ENCODE measurements at places on chromosomes 4 and X.

GRCh38 chr4:33715841-33716395, 2528.4 kb downstream of the ARAP2 start:
- DNase-seq, result peak; percentile 3

- no peak for DNase-seq
Measured at GRCh38 chr4:92231511-92231910, 72.3 kb upstream of the GRID2 start.

- DNase-seq, result no peak
Measured at GRCh38 chr4:6092131-6092530, 73.9 kb upstream of the C4orf50 start.

- no peak for DNase-seq
Measured at GRCh38 chr4:114606245-114606644, 7.6 kb downstream of the UGT8 start.

- no peak for DNase-seq
Measured at GRCh38 chrX:110421500-110422455, 63.1 kb downstream of the RTL9 start.

- peak; percentile 52 for DNase-seq
Measured at GRCh38 chrX:47030339-47030738, 47.9 kb upstream of the RGN start.

DNA sequence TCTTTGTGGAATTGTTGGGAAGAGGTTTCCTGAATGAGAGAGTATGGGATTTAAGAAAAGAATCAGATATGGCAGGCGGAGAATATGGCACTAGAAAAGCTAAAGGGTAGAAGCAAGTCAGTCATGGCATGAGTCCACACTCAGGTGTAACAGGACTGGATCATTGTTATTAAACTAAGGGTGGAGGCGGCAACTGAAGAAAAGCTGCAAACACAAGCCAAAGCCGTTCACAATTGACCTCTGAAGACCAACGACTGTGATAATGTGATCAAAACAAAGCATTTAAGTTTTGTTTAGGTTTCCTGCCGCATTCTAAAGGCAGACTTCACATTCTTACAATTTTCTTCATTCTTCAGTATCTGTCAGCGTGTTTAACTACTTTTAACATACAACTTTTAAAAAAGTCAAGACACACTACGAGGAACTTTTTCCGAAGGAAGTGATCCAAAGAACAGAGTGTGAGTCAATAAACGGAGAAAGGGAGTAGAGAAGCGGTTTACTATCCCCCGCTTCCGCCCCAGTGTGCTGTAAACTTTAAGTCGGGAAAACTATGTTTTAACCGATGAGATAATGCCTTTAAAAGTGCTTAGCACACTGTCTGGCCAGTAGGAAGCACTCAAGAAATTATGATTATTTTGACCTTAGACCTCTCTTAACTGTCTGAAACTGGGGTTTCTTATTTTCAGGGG, 909 bp upstream of the SLAIN2 start:
- no peak for DNase-seq

DNA sequence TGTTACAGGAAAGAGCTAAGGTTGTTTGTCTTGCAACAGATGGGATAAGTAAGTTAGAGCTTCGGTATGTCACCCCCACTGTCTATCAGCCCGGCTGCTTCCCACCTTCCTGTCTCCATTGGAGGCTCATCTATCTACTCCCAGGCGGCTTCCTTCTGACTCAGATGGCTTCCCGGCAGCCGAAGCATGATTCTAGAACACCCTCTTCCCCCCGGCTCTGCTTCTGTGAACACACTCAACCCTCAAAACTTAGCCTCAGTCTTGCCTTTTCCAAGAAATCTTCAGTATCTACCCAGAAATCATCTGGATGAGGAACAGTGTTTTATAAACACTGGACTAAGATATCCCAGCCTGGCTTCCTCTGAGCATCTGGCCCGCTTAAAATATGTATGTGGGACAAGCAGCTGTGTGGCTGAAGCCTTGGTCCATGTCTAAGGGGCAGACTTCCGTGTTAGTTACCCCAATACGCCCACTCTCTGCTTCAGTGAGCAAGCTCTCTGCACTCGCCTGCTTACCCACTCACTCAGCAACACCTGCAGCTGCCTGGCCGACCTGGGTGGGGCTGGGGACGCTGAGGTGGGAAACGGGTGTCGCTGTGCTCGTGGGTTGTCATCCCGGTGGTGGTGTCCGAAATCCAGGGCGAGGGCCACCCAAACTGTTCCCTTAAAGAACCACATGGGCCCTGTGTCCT, 12.0 kb upstream of the SLC2A9 start:
- DNase-seq, result peak; percentile 60

DNA sequence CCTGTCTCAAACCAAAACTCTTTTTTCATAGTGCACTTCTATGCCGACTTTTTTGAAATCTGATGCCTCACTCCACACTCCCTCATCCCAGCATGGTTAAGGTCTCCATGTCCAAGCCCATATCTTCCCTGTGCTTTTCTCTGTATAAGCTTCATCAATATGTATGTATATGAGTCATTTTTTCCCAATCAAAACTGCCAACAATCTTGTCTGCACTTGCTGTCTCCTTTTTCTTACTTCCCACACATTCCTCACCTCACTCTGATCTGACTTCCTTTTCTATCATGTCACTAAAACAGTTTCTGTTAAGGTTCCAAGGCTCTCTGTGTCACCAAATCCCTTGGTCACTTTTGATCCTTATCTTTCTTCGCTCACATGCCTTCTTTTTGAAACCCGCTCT, 88.2 kb upstream of the GPR50 start:
- DNase-seq, result no peak

GRCh38 chrX:118510111-118510510, 14.5 kb downstream of the DOCK11 start:
- DNase-seq, result no peak

GRCh38 chrX:32421266-32421665, 790.1 kb downstream of the DMD start:
- no peak for DNase-seq

- peak; percentile 17 for DNase-seq
Measured at GRCh38 chr4:118270492-118270891, 82.3 kb downstream of the PRSS12 start.

DNA sequence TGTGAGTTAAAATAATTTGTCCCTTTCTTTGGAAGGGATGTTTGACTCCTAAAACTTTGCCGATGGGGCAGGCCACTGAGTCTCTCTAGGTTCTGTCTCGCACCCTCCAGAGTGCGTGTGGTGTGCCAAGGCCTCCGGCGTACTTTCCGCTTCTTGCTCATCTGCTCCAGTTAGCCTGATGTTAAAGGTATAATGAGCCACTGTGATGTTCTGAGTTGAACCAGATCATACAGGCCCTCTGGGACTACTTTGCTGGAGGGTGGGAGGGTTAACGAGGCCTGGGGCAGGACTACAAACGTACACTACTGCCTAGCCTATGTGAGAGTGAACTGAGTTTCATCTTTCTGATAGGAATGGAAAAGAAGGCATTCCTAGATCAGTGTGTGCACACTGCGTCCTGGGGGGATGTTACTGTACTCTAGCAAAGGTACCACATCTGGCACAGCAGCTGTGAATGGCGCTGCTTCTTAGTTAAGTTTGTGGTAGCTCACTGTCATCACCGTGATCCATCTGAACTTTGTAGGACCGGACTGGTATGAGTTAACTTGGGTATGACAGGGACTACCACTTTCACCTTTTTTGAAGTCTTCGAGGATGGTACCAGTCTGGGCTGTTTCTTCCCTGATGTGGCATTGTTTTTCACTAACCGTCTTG, 60.2 kb downstream of the RGS12 start:
- DNase-seq, result no peak

DNA sequence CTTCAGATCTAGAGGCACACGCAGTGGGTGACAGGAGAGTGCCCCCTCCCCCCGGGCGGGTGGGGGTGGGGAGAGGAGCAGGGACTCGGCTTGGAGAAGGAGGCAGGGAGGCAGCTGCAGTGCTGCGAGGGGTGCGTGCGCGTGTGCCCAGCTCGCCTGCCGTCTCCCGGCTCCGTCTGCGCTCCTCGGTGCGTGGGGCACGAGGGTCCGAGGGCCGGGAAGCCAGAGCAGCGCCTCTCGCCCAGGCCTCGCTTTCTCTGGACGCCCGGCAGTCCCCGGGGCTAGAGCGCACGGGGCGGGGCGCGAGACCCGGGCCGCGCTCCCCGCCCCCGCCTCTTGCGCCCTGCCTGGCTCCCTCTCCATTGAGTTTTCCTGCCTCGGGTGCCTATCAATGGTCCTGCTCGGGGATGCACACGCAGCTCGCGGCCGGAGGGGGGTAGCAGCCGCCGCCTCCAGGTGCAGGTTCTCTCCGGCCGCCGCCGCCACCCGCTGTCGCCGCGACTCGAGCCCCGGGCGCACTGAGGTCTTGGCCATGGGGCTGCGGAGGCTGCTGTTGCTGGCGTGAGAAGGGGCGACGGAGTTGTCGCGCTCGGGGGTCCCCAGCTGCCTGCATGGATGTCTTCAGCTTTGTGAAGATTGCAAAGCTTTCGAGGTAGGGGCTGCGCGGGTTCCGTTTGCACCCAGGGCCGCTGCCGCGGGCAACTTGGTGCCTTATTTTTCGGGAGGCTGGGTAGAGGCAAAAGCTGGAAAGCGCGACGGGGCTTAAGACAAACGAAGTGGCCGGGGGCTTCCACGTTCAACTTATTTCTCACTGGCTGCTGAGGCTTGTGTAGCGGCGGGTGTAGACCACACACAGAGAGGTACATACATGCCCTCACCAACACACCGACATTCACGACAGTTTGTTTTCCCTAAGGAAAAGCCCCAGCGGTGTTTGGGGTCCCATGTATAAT, at the start of gene FRMPD4:
Gene FRMPD4, plus strand, starts transcription at position 113 of the 953 bp plus-strand sequence. Its CDS starts 499 bp downstream, at position 612.
- DNase-seq, result no peak

DNA sequence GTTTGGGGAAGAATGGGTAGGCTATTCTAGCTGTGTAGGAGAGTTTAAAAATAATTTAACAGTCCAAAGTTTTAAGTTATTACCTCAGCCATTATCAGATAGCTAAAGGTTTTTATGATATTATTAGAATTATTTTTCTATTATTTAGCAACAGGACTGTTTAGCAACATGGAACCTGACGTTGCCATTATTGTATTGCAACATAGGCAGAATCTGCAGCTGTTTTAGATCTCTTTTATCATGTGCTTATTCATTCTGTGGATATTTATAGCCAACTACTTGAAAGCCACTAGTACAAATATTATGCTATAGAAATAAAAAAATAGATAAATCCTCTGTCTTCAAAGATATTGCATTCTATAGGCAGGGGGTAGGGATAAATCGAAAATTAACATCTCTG, 382.0 kb upstream of the TRAM1L1 start:
- DNase-seq, result no peak

- peak; percentile 19 for DNase-seq
Measured at GRCh38 chrX:38426785-38427184, 74.4 kb downstream of the OTC start.

- DNase-seq, result peak; percentile 31
Measured at GRCh38 chr4:149264093-149264733, 551.4 kb downstream of the IQCM start.

- no peak for DNase-seq
Measured at GRCh38 chr4:68984947-68985346, 33.3 kb upstream of the UGT2A3 start.

DNA sequence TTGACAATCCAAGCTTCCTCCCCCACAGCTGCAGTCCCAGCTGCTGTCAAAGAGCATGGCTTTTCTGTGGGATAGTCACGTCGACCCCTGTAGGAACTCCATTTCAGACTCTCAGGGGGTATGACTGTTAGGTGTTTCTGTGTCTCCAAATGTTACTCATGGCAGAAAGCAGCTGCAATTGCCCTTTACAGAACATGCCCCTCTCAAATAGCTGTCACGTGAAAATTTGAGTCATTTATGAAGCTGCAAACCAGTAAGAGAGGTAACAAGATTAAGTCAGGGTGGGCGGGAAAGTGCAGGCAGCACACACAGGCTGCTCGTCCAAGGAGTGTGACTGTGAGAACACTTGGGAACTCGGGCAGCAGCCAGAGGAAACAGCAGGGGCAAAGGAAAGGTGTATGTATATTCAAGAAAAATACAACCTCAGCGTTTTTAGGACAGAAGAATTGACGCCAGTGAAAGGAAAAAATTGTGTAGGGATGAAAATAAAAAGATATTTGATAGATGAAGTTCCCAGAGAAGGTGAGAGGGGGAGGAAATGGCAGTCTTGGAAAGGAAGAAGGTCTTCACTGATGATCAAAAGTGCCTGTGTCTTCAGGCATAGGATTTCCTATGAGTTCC, 66.5 kb upstream of the TMEM184C start:
- DNase-seq, result no peak

DNA sequence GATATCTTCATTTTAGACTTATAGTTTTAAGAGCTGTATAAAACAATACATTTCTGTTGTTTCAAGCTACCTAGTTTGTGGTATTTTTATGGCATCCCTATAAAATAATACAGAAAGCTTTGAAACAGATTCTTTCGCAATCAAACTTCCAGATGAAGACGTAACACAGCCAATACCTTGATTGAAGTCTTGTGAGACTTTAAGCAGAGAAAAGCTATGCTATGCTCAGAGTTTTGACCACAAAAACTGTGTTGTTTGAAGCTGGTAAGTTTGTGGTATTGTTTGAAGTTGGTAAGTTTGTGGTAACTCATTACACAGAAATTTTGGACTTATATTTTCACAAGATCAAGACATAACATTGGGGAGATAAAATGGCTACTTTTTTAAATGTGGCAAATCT, 201.8 kb upstream of the UGT8 start:
- no peak for DNase-seq

DNA sequence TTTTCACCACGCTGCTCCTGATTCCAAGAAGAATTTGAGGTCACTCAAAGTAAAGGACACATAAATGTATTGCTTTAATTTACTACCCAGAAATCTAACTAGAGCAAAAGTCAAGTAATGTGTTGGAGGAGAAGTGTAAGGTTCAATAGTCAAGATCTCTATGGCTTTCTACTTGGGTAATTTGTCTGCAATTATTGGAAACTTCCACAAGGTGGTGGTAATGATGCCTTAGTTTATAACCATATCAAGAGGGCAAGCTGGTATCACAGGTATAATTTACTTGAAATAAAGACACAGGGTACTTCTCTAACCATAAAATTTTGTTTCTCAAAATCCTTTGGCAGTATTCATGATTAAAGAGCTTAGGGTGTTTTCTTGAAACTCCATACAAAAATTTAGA, 10.2 kb upstream of the GRIA3 start:
- peak; percentile 3 for DNase-seq

GRCh38 chr4:154560824-154561231, 2.0 kb upstream of the FGB start:
- no peak for DNase-seq

DNA sequence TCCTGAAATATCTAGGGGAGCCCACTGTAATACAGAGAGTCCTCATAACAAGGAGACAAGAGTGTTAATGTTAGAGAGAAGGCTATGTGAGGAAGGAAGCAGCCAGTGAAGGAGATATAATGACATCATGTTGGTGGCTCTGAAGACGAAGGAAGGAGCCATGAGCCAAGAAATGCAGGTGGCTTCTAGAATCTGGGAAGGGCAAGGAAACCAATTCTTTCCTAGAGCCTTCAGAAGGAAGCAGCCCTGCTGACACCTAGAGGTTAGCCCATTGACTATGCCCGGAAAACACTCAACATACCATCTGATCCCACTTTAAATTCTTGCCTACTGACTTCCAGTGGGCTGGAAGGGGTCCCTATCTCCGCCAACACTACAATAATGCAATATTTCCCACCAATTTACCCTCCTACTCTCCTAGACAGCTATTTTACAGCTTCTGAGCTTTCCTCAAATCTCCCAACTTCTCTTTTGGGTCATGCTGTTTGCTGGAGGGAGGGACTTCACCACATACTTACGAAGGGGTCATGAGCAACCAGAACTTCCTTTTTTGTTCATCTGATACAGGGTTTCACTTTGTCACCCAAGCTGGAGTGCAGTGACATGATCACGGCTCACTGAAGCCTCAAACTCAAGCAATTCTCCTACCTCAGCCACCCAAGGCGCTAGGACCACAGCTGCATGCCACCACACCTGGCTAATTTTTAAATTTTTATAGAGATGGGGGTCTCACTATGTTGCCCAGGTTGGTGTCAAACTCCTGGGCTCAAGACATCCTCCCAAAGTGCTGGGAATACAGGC, 25.2 kb upstream of the G3BP2 start:
- DNase-seq, result no peak
